ENCODE measurements at places on chromosomes 5 and 9. TPM values are rescaled to one million over a fixed set of nuclear protein-coding genes. Genes with fewer than 3 reads are reported as not detected.

Gene ROPN1L
- not detected for total RNA-seq

Gene UBAP1
- total RNA-seq, result 39.7 TPM

Gene LHX3
- total RNA-seq, result not detected

Gene CARTPT
- total RNA-seq, result not detected

Gene TMC1
- not detected for total RNA-seq

All from CD8-positive, alpha-beta memory T cell (primary cell).